Activated CD4-positive, alpha-beta memory T cell treated with anti-CD3 and anti-CD28 coated beads, Interleukin-2, amount 10 ng/mL, durations not matched to agents 7 days and 5 days (primary cell): ENCODE measurements at places on chromosomes 4 and X. TPM values are rescaled to one million over a fixed set of nuclear protein-coding genes. Genes with fewer than 3 reads are reported as not detected.

GRCh38 chr4:77036206-77036605 lies 39.6 kb downstream of the CCNI start:
- DNase-seq = no peak

- no peak for DNase-seq
Measured at GRCh38 chr4:13498469-13498868, 14.3 kb upstream of the RAB28 start.

Gene MSL3
- 65.4 TPM for total RNA-seq

DNA sequence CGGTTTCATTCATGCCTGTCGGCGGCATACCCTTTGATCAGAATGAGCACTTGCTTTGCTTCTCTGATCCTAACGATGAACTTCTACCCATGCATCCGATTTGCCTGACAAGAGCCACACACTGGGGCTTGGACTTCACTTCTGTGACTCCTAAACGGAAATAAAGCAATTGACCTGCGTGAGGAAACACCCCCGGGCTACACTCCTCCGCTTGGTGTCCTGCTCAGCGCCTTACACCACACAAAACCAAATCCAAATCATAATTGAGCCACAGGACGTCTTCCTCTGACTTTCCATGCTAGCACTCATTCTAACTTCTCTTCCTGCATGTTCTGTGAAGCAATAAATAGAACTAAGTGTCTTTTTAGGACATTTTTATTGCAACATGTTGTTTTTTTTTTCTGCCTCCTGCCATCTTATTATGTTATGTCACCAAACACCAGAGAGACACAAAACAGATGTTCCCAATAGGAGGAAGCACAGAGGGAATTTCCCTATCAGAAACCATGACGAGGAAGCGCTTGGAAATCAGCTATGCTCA lies 110.8 kb upstream of the FAM9B start:
- no peak for DNase-seq

GRCh38 chr4:3766785-3767569 lies 792 bp downstream of the ADRA2C start:
- DNase-seq = no peak

Gene DAPP1
- 39.4 TPM for total RNA-seq

- DNase-seq = no peak
Measured at GRCh38 chrX:38718311-38718710, 82.9 kb upstream of the MID1IP1 start.

Gene IL21
- 3.1 TPM for total RNA-seq

DNA sequence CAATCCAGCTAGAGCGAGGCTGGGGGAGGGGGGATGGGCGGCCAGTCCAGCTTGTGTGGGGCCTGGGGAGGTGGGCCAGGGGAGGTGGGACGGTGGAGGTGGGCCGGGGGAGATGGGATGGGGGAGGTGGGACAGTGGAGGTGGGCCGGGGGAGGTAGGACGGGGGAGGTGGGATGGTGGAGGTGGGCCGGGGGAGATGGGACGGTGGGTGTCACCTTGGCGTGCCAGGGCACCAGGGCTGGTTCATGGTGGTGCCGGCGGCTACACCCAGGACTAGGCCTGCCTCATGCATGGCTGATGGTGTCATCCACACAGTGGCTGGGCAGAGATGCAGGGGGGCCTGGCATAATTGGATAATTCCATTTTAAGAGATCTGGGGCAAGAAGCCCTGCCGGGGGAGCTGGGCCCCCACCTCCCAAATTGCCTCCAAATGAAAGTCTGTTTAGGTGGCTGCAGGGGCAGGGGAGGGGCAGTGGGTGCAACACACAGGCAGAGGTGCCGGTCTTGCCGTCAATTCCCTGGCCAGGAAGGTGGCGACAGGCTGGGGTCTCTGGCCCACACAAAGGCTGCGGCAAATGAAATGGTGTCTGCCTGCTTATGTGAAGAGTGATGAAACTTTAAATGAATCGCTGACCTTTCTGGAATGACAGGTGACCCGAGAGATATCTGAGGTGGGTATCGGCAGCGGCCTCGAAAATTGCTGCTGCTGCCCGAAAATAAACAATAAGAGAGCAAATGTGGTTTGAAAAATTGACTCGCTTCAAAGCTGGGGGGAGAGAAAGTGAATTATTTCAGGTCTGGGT lies 82.1 kb downstream of the FAM53A start:
- no peak for DNase-seq

Gene ZNF718
- 8.9 TPM for total RNA-seq

Gene ZNF157
- total RNA-seq = 0.15 TPM

GRCh38 chr4:31291238-31291637 lies 571.1 kb downstream of the PCDH7 start:
- DNase-seq = no peak

Gene CD40LG
- 139 TPM for total RNA-seq

Gene CWH43
- not detected for total RNA-seq

Gene MAGEA10
- total RNA-seq = not detected

Gene IL2
- total RNA-seq = 2.1 TPM

- DNase-seq = no peak
Measured at GRCh38 chrX:22095286-22095685, 63.2 kb downstream of the PHEX start.

DNA sequence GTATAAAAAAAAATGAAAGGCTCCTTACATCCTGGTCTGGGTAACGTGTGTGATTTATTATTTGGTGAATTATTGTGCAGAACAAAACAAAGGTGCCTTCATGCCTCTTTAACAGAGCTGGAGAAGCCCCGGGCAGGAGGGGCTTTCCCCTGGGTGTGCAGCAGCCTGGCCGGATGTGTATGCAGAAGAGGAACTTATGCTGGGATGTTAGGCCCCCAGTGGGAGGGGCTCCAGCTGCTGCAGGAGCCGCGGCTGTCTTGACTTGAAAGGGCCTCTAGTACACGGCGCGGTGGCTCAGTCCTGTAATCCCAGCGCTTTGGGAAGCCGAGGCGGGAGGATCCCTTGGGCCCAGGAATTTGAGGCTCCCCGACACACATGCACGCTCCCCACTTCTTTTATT lies 16.0 kb downstream of the CCNQ start:
- DNase-seq = peak; percentile 60
